ENCODE measurements at places on chromosomes 7 and 10.

DNA sequence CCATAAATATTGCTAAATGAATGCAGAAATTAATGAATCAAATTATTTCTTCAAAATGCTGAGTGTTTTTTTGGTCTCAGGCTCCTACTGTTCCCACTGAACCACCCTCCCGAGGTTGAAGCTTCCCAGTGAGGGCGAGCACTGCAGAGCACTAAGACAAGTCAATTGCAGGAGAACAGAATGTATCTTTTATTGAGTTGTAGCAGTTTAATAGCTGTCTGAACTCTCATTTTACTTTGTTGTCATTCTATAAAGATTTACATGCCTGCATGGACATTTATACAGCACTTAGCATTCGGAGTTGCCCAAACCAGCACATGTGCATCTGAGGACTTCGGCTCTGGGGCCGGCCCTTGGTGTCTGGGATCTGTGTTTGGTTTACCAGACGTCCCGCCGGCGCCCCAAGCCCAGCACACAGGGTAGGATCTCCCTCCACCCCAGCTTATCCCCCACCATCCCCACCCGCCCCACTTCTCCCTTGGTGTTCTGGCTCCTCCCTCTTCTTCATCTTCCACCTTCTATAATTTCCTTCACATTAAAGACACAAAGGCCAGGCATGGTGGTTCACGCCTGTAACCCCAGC is 211.0 kb upstream of the SH2B2 start:
- no peak for DNase-seq

- no peak for DNase-seq
Observed at GRCh38 chr7:29875741-29876140, 69.4 kb downstream of the WIPF3 start.

- no peak for DNase-seq
Observed at GRCh38 chr10:96470116-96470743, 43.5 kb downstream of the TLL2 start.

DNA sequence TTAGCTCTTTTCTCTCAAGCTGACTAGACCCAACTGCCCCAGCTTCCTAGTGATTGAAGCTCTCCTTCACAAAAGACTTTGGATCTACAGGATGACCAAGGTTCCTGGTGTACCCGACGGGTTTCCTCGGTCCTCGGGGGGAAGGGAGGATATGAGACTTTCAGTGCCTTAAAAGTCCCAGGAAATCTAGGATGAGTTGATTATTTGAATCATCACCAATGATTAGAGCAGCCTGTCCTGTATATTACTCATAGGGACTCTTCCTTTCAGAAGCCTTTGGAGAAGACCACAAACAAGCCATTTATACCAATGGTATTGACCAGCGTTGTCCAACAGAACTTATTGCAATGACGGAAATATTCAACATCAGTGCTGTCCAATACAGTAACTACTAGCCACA is 6.1 kb upstream of the ACTA2 start:
- no peak for DNase-seq

DNA sequence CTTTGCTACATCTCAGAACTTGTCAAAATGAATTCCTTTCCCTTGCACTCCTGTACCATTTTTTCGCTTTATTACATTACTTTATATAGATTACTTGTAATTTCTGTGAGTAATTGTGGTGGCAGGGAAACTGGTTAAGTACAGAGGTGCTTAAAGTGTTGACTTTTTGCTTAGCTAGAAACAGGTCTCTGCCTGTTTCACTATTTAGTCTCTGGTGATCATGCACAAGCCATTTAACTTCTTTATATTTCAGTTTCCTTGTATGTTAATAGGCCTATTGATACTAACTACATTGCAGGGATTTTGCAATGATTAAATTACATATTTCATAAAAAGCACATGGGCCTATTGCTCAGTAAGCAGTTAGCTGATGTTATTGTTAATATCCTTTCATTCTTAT is 233.8 kb downstream of the PRKG1 start:
- DNase-seq: no peak

GRCh38 chr10:120803972-120804371 is 47.2 kb upstream of the WDR11 start:
- no peak for DNase-seq

DNA sequence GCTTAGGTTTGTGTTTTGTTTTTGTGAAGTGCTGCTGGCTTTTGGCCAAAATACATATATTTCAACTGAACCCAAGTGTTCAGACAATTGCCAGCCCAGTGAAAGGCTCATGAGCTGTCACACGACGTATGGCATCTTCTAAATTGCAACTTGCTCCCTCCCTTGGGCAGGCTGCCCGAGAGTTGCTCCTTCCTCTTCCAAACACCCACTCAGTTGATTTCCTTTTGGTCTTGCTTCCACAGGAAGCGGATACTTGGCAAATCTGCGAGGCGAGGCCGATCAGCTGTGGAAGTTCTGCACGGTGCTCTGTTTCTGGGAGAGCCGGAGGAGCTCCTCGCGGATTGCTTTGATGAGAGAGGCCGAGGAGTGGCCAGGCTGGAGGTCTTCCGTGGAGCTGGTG is 39.6 kb upstream of the ATP6V0A4 start:
- no peak for DNase-seq

DNA sequence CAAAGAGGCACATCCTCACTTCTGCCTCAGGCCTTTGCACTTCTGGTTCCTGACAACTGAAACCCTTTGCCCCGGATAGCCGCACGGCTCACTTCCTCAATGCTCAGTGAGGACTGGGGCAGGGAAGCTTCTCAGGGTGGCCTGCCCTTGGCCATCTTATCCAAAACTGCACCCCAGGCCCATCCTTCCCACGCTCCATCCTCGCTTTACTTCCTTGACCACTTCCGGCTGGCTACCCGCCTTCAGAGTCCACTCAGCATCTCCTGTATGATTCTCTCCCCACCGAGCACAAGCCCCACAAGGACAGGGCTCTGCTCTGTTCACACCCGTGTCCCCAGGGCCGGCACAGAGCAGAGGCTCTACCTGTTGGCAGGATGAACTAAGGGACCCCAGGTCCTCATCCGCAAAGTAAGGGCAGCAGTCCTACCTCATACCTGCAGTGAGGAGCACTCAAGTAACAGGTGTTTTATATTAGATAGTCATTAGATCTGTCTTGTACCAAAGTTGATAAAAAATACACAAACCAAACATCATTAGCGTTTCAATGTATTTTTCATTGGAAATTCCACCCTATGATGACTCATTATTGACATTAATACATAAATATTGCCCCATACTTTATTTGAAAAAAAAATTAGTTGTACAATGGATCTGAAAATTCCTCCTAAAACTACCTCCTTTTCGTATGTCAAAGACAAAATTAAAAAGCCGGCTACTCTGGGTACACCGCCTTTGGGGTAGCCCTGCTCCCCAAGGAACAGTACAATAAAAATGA is 35.0 kb downstream of the GNA12 start:
- DNase-seq: no peak

- no peak for DNase-seq
Observed at GRCh38 chr7:79319369-79319768, 134.1 kb downstream of the MAGI2 start.

DNA sequence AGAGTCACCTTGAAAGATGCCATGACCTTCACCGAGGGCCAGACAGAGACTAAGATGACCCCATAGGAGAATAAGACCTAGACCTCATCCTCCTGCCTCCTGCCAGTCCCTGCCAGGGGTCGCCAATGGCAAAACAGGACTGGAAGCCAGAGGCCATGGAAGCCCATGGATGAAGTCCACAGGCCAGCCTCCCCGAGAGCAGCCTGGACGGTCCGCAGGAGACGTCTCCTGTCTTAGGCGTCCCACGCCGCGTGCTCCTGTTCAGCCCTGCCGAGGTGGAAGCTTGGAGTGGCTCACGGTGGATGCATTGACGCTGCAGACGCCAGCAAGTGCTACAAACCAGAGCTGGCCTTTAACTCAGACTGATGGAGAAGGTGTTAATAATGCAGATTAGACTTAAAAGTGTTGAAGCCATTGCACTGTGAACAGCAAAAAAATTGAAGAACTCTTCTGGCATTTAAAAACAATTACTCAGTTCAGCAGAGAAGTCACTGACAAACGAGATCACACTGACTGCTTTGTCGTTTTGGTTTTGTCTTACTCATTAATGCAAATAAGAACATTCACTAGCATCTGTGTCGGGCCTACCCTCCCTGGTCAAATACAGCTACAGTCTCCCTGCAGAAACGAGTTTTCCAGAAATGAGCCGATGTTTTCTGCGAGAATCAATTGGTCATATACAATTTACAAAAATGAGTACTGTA is 38.1 kb upstream of the FAM20C start:
- no peak for DNase-seq

DNA sequence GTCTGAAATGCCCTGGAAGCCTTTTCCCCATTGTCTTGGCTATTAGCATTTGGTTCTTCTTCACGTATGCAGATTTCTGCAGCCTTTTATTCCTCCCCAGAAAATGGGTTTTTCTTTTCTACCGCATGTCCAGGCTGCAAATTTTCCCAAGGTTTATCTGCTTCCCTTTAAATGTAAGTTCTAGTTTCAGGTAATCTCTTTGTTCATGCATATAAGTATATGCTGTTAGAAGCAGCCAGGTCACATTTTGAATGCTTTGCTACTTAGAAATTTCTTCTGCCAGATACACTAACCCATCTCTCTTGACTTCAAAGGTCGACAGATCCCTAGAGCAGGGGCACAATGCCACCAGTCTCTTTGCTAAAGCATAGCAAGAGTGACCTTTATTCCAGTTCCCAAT is 12.3 kb downstream of the THAP5 start:
- DNase-seq: no peak

DNA sequence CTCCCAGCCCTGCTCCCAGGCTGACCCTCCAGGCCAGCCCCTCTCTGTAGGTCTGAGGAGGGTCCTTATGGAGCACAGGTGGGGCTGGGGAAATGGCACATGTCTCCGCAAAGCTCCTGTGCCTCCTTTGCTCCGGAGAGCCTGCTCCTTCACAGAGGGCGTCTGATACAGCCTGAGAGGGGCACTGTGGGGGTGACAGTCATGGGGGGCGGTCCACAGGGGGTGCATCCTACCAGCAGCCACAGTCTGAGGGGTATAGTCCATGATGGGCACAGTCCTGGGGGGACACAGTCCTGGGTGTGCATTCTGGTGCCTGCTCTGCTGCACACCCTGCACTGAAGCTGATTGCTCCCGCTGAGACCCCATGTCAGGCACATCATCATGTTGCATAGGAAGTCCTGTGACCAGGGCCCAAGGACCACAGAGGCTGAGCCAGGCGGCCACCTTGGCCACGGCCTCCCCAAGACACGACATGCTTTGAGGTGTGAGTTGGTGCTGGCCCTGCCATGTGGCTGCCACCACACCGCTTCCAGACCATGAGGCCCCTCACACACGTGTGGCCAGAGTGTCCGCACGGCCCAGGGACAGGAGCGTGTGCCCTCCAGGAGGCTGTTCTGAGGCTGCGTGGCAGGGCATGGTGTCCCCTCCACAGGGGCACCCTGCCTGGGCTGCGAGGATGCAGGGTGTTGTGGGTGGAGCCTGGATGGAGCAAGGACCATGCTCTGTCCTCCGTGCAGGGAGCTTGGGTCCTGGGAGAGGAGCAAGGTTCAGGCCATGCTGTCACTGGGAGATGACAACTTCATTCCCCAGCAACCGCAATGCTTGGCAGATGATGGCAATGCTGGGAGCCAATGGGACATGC is 59.2 kb downstream of the PWWP2B start:
- no peak for DNase-seq

- no peak for DNase-seq
Observed at GRCh38 chr7:45923818-45924217, 2.7 kb upstream of the IGFBP3 start.

- no peak for DNase-seq
Observed at GRCh38 chr7:147636553-147636952, 954.0 kb upstream of the C7orf33 start.

- no peak for DNase-seq
Observed at GRCh38 chr7:75980430-75981202, 13.8 kb downstream of the TMEM120A start.

GRCh38 chr10:11159543-11160215 is 142.0 kb downstream of the CELF2 start:
- no peak for DNase-seq

- no peak for DNase-seq
Observed at GRCh38 chr7:17732083-17732482, 208.2 kb downstream of the SNX13 start.

- no peak for DNase-seq
Observed at GRCh38 chr10:22570234-22570633, 144.1 kb downstream of the PIP4K2A start.

- DNase-seq: no peak
Observed at GRCh38 chr10:102175415-102175814, 23.2 kb downstream of the NOLC1 start.

DNA sequence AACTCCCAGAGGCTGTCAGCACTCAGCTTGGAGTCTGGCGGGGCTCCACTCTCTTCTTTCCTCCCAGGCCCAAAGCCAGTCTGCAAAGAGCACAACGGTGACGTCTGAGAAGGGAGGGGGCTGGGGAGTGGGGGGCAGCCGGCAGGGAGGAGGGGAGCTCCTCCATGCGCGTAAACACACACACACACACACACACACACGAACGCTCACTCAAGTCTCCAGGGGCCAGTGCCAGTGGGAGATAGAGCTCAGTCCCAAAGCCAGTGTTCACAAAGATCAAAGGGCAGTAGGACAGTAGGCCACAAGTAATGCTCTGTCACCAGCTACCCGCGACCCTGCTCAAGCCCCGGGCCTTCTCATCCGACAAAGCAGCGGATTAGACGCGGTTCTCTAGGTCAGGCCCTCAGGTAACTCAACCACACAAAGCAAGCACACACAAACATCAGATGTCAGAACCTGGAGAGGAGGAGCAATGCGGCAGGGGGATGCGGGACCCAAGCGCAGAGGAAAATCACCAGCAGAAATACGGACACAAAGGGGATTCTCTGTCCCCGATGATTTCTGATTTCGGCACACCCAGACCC is 19.9 kb downstream of the TCAF1 start:
- no peak for DNase-seq

- DNase-seq: no peak
Observed at GRCh38 chr7:6491194-6491593, 43.4 kb upstream of the DAGLB start.

- DNase-seq: no peak
Observed at GRCh38 chr7:52260046-52260665, 775.3 kb upstream of the POM121L12 start.

DNA sequence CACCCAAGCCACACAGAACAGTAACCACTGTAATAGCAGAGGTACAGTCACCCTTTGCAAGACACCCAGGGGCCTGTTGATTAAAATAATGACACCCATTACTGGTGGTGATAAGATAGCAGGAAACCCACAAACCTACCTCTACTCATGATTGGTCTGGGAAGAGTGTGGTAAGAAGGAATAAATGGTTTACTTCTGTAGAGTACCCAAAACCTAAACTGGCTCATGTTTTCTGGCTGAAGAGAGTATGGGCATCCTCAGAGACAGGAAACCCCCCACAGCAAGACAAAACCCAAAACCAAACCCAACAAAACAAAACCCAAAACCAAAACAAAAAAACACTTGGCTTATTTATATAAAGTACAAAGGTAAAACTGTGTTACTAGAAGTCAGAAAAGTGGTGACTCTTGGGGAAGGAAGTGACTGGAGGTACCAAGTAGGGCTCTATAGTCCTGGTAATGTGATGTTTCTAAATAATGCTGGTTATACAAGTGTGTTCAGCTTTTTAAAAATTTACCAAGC is 15.5 kb upstream of the DNAJB12 start:
- no peak for DNase-seq

All from omental fat pad (tissue), 4 donors.